Pulmonary artery endothelial cell (primary cell): ENCODE measurements at places on chromosomes 7 and 10. TPM values are rescaled to one million over a fixed set of nuclear protein-coding genes. Genes with fewer than 3 reads are reported as not detected.

Gene NUTM2A
- 0.07 and 0.35 TPM in 2 replicates for total RNA-seq

Gene HOXA9
- total RNA-seq: 0.13 and 0.18 TPM in 2 replicates

Gene CALML3
- total RNA-seq: not detected in 2 replicates

Gene IFIT2
- 2.2 and 2.7 TPM in 2 replicates for total RNA-seq

Gene CYP2C8
- not detected in 2 replicates for total RNA-seq

Gene NRG3
- total RNA-seq: 0.04 and 0.33 TPM in 2 replicates

Gene PRKAR2B
- 75.2 and 84.7 TPM in 2 replicates for total RNA-seq

Gene PTF1A
- not detected in 2 replicates for total RNA-seq

Gene TMEM26
- total RNA-seq: 0.14 and 0.26 TPM in 2 replicates

Gene HTR5A
- not detected in 2 replicates for total RNA-seq

Gene RNF148
- 0.86 and 1.7 TPM in 2 replicates for total RNA-seq

Gene OPN1SW
- not detected in 2 replicates for total RNA-seq

Gene LRRN3
- 0.04 TPM in 1 of 2 replicates, not detected in the other for total RNA-seq

Gene NEUROG3
- total RNA-seq: not detected in 2 replicates

Gene CACNA2D1
- total RNA-seq: 61.4 and 93.2 TPM in 2 replicates

Gene ANKMY2
- 9.9 and 15.8 TPM in 2 replicates for total RNA-seq

Gene LRRC72
- not detected in 2 replicates for total RNA-seq

Gene TIMM23
- 99.5 and 103 TPM in 2 replicates for total RNA-seq

Gene NXPH1
- not detected in 2 replicates for total RNA-seq

Gene MINDY4
- total RNA-seq: 2.2 and 3.2 TPM in 2 replicates

Gene MYH16
- total RNA-seq: 0.21 and 0.53 TPM in 2 replicates

Gene EVX1
- total RNA-seq: not detected in 2 replicates

Gene FAM20C
- total RNA-seq: 11.6 and 13.3 TPM in 2 replicates

Gene LIPJ
- 0.21 TPM in 1 of 2 replicates, not detected in the other for total RNA-seq

Gene BPGM
- 33.1 and 33.9 TPM in 2 replicates for total RNA-seq
